Stimulated activated CD8-positive, alpha-beta memory T cell treated with anti-CD3 and anti-CD28 coated beads, Interleukin-4, amount 100 ng/mL, for 48 hours (primary cell): ENCODE measurements at places on chromosomes 4 and X.

GRCh38 chr4:110751986-110752385, 129.1 kb upstream of the PITX2 start:
- no peak for DNase-seq

DNA sequence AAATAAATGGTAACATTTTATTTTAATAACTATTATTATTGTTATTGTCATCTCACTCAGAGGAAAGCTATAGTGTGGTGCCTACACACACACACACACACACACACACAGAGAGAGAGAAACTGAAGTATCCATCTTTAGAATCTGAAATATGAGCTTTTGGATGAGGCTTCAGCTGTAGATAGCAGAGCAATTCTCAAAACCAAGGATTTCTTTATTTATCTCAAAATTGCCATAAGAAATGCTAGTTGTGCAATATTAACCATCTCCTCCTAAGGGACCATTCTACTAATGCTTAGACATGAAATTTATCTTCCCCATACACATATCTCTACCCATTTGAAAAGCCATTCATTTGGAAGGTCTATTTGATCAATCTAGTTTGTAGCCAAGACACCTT, 50.1 kb upstream of the SGMS2 start:
- DNase-seq = no peak

- no peak for DNase-seq
Measured at GRCh38 chr4:22427675-22428074, 88.2 kb downstream of the ADGRA3 start.

DNA sequence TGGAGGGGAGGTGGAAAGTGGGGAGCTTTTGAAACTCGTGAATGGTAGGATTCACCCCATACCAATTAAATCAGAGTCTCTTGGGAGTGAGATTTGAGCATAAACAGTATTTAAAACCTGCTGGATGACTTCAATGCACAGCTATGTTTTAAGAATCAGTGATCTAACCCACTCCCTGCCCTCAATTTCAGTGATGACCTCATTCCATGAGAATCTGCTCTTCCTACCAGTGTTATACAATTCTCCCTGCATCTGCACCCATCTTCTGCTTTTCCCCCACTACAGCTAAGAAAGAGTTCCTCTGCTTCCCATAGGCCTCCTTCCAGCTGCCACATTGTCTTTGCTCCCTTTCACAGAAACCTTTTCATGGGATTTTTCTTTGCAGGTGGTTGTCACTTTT, 18.3 kb upstream of the H2AZ1 start:
- no peak for DNase-seq

GRCh38 chrX:41858161-41858775, 65.1 kb downstream of the CASK start:
- no peak for DNase-seq

DNA sequence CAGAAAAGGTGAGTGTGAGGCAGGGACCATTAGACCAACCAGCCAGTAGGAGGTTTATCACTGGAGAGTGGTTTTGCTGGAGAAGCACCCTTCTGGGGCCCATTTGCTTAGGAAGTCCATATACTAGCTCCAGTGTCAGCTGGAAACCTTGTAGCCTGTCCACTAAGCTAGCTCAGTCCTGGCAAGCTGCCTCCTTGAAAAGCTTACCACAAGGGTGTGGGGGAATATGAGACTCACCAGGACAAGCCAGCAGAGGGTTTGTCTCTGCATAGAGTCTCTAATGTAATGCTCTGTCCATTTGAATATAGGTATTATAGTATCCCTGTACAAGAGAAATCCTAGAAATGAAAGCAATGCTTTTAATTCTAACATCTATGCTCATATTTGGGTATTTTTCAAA, 86.3 kb downstream of the FBXL5 start:
- no peak for DNase-seq

- DNase-seq = no peak
Measured at GRCh38 chrX:133402042-133402453, 13.2 kb downstream of the GPC4 start.

GRCh38 chr4:24688453-24688852, 104.1 kb upstream of the DHX15 start:
- no peak for DNase-seq

DNA sequence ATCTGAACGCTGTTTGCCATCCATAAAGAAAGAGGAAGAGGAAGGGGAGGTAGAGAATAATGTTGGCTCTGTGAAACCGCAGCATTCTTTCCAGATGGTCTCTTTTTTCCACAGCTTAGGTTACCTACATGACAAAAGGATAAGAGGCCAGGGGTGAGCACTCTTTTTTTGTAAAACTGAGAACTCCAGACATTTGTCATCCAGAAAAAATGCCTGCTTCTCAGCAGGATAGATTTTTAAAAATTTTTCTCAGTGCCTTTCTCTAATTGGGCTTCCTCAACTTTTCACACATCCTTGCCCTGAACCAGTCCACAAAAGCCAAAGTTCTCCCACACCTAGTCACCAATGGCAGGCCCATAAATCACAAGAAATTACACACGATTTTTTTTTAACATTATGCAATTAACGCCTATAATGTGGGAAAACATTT, 158.1 kb upstream of the TENM3 start:
- DNase-seq = no peak

DNA sequence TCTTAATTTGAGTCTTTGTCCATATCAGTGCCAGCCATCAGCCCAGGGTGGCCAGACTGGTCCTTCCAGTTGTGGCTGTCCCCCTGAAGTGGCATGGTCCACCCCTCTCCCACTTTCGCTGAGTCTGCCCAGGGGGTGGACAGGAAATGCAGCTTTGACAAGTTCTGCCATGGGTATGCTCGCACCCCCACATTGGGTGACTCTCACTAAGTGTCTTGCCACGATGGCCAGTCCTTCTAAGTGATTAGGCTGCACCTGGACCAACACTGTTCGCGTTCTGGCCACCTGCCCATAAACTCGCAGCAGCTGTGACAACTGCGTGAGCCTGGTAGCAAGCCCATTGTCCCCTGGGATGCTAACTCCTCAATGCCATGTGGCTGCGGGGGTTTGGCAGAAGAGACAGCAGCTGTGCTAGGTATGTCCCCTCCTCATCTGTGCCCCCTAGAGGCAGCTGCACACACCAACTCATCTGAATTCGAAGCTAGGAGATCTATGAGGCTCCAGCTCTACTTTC, 10.0 kb upstream of the LNX1 start:
- no peak for DNase-seq

GRCh38 chr4:8373973-8374545, 66.5 kb downstream of the ACOX3 start:
- no peak for DNase-seq

- no peak for DNase-seq
Measured at GRCh38 chr4:14168919-14169318, 541.4 kb upstream of the BOD1L1 start.

DNA sequence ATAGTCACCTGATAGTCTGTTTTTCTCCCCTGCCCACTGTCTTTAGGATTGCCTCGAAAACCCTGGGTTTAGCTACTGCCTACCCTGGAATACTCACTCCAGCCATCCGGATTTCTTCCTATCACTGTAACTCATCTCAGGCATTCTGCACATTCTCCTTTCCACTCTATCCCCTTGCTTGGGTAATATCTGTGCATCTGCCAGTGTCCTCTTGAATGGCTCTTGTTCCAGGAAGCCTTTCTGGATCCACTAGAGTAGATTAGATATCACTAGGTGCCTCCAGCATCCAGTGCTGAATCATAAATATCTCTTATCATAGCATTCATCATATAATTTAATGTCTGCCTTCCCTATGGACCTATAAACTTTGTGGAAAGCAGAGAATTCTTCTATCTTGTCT, 17.1 kb upstream of the GALNT7 start:
- no peak for DNase-seq

GRCh38 chr4:97770222-97770621, 373.1 kb downstream of the STPG2 start:
- no peak for DNase-seq
